ENCODE measurements at places on chromosomes 4 and X.

GRCh38 chrX:77342004-77342403 lies 105.2 kb upstream of the FGF16 start:
- no peak for DNase-seq

DNA sequence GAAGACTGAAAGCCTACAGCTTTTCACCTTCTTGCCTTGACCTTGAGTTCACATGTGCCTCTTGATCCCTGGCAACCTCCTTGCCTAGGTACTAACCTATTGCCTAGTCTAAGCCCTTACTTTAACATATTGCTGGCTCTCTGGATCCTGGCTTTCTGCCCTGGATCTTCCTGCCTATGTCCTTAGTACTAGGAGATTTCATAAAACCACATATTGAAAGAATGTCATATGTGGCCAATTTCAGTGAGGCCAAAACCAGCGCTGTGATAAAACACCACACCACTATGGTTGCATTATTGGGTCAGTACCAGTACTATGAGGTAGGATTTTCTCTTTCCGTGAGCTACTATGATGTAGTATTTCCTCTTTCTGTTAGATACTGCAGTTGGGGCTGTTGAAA lies 80.4 kb downstream of the CT47B1 start:
- no peak for DNase-seq

DNA sequence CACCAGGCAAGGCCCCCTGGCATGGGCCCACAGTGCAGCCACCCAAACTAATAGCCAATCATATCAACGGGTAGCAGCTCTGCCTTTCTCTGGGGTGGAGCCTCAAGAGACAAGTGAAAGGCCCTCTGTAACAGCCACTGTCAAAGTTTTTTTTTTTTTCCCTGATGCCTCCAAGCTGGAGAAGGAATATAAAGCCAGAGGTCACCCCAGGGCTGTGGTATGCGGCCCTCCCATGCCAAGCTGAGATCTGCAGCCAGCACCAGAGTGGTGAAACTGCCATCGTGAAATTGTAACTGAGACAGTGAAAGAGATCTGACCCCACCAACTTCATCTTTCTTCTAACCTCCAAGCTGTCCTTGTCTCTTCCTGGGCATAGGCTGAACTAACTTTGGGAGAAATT lies 407.0 kb downstream of the KLHL4 start:
- DNase-seq, result no peak

GRCh38 chrX:22037225-22037624 lies 5.1 kb downstream of the PHEX start:
- no peak for DNase-seq

GRCh38 chr4:118270492-118270891 lies 82.3 kb downstream of the PRSS12 start:
- DNase-seq, result no peak

DNA sequence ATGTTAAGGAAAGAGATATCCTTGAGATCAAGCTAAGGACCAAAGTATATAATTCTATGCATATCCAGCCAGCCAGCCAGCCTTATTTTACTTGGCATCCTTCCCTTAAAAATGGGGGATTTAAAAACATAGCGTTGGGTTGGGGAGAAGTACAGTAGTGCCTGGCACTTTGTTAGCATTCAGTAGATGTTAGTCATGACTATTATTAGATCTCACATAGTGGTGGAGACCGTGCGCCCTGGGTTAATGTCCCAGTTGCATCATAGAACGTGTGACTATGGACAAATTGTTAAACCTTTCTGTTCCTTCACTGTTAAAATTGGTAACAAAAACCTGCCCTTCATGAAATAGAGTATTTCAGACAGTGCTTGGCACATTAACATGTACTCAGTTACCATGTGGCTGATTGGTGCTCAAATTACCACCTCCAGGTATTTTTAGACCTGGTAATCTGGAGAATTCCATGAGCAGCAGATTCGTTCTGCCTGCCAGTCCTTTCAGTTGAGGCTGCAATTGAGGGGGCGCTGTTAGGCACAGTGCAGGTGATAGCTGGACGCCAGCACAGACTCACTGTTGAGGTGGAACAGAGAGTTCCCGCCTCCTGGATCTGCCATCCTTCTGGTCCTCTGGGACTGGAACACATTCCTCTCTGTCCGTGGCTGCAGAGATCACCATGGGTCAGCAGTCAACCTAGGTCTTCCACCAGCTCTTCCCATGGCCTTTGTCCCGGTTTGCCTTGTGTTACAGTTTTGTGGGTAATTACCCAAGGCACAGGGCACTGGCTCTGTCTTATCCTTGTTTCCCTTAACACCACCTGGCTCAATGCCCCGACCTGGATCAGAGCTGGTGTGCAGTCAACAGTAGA lies 31.7 kb downstream of the RBBP7 start:
- no peak for DNase-seq

- DNase-seq, result no peak
Measured at GRCh38 chr4:176837169-176837895, 44.6 kb upstream of the VEGFC start.

DNA sequence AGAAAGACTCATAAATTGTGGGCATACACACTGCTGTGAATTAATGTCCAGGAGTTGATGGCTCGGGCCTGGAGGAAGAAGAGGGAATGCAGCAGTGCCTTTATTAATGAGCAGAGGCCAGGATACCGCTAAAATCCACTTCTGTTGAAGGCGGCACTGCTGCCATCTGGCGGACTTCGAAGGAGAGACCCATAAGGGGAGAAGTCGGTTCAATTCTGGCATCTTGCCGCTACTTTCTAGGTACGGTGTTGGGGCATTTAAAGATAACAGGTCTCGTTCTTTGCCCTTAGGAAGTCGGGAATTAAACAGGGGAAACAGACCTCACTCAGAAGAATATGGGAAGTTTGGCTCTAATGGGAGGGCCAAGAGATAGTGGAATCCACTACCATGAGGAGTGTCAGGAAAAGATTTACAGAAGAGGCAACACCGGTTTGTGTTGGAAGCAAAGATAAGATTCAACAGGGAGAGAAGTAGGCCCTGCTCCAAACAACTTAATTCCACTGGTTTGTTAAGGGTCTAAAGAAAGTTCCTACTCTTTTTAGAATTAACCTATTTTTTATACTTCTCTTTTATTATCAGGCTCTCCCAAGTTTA lies 133.6 kb upstream of the GIMD1 start:
- DNase-seq, result peak; percentile 9

DNA sequence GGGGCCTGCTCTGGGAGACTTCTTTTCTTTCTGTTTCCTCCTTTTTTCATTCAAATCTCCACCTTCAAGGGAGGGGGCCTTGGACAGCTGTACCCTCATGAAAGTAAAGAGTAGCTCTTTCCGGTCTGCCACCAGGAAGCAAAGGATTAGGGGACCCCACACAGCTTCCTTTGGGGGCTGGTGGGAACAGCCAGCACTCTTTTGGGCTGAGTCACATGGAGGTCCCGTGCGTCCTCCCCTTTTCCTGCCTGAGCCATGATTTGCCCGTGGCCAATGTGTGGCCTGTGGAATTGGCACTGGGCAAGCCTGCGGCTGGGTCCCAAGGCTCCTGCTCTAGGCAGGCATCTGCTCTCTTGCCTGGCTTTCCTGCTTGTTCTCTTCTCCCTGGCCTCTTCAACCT lies 65.5 kb downstream of the FHDC1 start:
- no peak for DNase-seq

GRCh38 chrX:37752936-37753335 lies 26.9 kb upstream of the CYBB start:
- DNase-seq, result no peak

GRCh38 chrX:25048178-25048577 lies 32.4 kb upstream of the ARX start:
- DNase-seq, result no peak

DNA sequence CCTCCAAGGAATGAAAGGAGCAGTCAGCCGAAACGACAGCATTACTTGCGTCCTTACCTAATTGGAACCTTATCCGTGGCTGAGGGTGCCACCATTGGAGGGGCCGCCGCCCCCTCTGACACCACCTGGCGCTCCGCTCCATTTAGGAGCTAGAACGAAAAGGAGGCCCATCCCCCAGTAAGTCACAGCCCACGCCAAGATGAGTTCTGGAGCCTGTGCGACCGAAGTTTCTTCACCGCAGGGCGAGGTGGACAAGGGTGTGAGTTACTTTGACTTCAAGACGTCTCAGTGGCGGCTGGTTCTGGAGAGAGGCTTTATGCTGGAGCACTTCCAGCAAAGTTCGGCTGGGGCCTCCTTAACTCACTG lies 729 bp upstream of the IRF2 start:
- DNase-seq, result no peak

- DNase-seq, result no peak
Measured at GRCh38 chr4:952881-953573, 20.3 kb downstream of the DGKQ start.

GRCh38 chr4:174255786-174256185 lies 27.7 kb downstream of the FBXO8 start:
- DNase-seq, result no peak

GRCh38 chr4:569958-570667 lies 6.0 kb downstream of the TMEM271 start:
- DNase-seq, result no peak

- no peak for DNase-seq
Measured at GRCh38 chrX:22041907-22042530, 9.9 kb downstream of the PHEX start.

- DNase-seq, result no peak
Measured at GRCh38 chr4:128286474-128287058, 1.0 kb downstream of the PGRMC2 start.

GRCh38 chr4:26780539-26780938 lies 80.1 kb upstream of the STIM2 start:
- no peak for DNase-seq

DNA sequence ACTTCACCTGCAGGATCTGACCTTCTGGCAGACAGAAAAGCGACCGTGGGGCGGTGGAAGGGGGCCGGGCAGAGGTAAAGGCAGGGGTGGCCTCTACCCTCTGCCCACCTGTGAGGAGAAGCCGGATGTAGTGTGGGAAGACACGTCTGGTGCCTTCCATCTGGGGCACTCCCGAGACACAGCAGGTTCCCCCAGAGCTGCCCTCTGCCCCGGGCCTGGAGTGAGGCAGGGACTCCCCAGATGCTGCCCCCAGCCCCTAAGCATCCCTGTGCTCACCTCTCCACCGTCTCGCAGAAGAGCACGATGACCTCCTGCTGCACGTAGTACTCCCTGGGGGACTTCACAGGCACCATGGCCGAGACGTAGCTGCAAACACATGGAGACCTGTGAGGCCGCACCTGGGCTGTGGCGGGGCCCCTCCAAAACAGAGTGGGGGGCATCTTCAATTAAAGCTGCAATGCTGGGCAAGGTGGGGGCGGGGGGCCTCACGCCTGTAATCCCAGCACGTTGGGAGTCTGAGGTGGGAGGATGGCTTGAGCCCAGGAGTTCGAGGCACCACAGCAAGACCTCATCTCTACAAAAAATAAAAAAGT lies 75.3 kb upstream of the MXD4 start:
- no peak for DNase-seq

DNA sequence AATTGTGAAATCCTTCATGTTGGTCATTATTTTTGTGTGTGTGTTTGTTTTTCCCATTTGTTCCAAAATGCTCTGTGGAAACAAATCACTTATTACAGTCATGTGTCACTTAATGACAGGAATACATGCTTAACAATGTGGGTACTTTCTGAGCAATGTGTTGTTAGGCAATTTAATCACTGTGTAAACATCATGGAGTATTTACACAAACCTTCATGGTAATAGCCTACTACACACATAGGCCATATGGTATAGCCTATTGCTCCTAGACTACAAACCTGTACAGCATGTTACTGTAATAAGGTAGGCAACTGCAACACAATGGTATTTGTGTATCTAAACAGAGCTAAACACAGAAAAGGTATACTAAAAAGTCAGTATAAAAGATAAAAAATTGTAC lies 388.9 kb upstream of the PPP1R2C start:
- no peak for DNase-seq

GRCh38 chrX:96376266-96376665 lies 308.4 kb upstream of the DIAPH2 start:
- no peak for DNase-seq

GRCh38 chr4:169116270-169116901 lies 106.3 kb upstream of the CBR4 start:
- DNase-seq, result no peak

DNA sequence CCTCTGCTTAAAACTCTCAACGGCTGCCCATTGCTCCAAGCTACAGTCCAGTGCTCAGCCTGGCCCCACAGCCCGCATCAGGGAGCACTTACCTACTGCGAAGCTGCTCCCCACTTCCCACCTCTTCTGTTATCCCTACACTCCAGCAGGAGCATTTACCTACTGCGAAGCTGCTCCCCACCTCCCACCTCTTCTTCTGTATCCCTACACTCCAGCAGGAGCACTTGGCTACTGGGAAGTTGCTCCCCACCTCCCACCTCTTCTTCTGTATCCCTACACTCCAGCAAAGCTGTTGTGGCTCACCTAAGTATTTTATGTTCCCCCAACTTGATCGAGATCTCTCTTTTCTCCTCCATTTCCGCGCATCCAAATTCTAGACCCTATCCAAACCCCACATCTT lies 563.3 kb upstream of the ZFP42 start:
- no peak for DNase-seq

GRCh38 chrX:31260351-31260750 lies 188.5 kb upstream of the FTHL17 start:
- no peak for DNase-seq

GRCh38 chr4:140686796-140687195 lies 69.4 kb downstream of the TBC1D9 start:
- DNase-seq, result no peak

- DNase-seq, result no peak
Measured at GRCh38 chr4:36088542-36088941, 155.8 kb downstream of the ARAP2 start.

DNA sequence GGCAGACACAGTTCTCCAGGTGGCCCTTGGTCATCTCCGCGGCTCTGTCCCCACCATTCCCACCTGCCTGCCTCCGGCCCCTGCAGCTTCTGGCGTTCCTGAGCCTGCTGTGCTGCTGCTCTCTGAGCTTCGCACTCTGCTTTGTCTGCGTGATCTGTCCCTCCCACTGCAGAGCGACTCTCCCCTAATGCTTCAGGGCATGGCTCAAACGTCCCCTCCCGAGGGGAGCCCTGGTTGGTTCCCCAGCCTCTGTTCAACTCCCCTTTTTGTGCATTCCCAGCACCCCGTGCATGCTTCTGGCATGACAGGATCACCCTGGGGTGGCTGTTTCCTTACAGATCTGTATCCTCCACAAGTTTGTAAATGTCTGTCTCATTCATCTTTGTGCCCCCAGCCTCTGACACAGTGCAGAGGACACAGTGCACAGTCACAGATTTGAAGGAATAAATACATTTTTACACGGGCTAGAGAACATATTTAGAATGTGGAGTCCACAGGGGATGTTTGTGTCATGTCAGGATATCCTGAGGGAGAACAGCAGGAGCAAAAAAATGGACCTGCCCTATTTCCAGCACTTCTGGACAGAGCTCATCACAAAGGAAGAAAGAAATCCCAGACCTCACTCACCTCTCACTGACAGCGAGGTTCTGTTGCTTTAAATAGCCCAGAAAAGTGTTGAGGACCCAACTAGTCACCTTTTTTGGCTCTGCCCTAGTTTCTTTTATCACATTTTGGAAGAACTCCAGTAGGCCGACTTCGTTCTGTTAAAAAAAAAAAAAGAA lies 72.6 kb downstream of the GATB start:
- no peak for DNase-seq

Measured in hypothalamus (tissue), 51 donors.